Posterior vena cava (tissue), 2 donors: ENCODE measurements at places on chromosomes 1 and 21. TPM values are rescaled to one million over a fixed set of nuclear protein-coding genes. Genes with fewer than 3 reads are reported as not detected.

Gene DIRAS3
- total RNA-seq, result 1.6 TPM

Gene SRSF10
- total RNA-seq, result 74.1 TPM

Gene PLA2G4A
- 18.4 TPM for total RNA-seq

Gene NPHS2
- not detected for total RNA-seq

Gene OR2L13
- not detected for total RNA-seq

Gene EXO1
- not detected for total RNA-seq

Gene LCE1A
- not detected for total RNA-seq

Gene SH3BGR
- 44.0 TPM for total RNA-seq

Gene ANKRD34A
- total RNA-seq, result 2.3 TPM

Gene BTBD19
- total RNA-seq, result 13.5 TPM
